ENCODE measurements at places on chromosomes 2 and 18.

DNA sequence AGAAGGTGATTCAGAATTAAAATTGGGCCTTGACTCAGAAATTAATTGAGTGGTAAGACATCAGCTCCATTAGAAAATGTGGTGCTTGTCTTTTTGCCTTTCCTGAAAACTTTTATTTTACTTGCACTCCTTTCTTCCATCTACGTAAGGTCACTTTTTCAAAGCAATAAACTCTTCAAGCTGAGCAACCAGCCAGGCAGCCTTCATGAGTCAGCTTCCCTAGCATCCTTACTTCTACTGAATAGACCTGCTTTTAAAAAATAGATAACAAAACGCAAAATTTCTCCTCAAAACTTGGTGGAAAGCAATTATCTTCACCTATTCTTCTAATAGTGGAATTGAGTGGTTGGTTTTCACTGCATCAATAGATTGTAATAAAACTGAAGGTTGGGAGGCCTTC lies 504.2 kb downstream of the ARHGAP15 start:
- no peak for DNase-seq

DNA sequence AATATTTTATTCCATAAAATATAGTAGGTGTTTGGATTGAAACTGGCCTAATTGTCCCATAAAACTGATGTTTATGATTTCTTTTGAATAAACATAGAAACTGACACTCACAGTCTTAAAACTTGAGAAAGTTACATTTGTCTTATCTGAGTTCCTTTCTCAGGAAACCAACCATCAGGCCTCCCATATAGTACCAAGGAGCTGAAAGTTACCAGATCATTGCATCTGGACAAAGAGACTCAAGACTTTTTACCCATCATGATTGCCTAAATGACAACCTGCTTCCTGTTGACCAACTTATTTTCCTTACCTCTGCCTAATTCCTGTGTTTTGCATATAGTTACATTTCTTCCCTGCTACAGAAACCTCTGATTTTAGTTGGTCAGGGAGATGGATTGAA lies 137.0 kb upstream of the XPO1 start:
- no peak for DNase-seq

GRCh38 chr2:53289309-53290006 lies 478.1 kb upstream of the CHAC2 start:
- DNase-seq, result no peak

DNA sequence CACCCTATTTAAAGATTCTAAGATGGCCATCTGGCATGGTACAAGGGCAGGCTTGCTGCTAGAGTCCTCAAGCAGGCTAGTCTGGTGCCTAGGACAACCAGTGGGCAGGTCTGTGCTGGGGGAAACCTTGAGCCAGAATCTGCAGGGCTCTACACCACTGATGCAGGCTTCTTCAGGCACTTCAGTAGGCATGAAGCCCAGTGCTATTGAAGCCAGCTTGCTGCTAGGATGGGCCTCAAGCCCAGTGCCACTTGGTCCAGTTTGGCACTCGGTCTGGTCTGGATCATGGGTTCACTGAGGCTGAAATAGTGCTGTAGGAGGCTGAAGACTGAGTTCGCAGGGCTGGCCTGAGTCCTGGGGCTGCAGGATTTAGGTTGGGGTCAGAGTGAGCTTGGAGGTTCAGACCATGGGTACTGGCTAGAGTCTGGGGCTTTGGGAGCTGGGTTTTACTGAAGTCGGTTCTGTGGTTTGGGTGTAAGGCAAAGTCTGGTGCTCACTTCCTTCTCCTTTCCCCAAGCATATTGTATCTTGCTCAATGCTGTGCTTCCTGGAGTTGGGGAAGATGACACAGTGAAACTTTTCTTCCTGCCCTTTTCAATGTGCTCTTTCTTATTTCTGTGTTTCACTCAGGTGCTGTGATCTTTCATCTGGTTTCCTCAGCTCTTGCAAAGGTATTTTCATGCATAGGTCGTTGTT lies 41.2 kb downstream of the SP100 start:
- DNase-seq, result no peak

GRCh38 chr2:23360571-23361125 lies 24.3 kb upstream of the KLHL29 start:
- DNase-seq, result no peak

DNA sequence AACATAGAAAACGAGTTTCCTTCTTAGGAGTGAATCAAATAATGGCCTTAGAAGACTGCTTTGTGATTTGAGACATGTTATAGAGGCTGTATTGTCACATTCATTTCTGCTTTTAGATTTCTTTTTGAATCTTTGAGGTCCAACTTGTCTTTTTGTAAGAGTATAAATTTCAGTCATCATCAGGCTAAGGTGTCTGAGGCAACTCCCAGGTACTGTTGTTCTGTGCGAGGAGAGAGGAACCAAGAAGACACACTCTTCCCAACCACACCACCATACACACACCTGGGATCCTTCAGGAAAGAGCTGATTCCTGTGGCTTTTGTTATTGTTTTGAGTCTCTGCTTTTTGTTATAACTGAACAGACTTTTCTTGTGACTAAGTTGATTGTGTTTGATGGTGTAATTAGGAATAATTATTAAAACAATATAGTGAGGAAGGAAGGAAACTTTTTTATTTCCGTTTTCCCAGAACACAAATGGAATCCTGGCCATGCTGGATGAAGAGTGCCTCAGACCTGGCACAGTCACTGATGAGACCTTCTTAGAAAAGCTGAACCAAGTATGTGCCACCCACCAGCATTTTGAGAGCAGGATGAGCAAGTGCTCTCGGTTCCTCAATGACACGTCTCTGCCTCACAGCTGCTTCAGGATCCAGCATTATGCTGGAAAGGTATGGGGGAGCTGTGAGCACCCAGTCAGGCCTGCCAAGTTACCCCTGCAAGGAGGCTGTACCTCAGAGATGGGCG lies 140.4 kb downstream of the MYO1B start:
- no peak for DNase-seq

DNA sequence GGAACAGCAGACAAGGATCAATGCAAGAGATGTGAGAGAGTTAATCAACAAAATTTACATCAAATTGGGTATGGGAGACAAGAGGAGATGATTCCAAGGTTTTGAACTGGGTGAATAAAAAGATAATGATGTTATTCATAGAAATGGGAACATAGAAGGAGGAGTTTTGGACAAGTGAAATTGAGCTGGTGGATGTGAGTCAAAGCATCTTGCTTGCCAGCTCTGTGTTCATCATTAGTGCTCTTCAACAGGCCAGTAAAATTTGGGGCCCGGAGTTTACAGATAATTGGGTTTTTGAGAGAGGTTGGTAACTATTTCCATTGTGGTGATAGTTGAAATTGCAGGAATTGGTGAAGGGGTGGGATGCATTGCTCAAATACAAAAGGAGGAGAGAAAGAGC lies 69.9 kb upstream of the CAVIN2 start:
- DNase-seq, result no peak

- no peak for DNase-seq
Observed at GRCh38 chr2:41910126-41910525, 137.7 kb upstream of the PKDCC start.

DNA sequence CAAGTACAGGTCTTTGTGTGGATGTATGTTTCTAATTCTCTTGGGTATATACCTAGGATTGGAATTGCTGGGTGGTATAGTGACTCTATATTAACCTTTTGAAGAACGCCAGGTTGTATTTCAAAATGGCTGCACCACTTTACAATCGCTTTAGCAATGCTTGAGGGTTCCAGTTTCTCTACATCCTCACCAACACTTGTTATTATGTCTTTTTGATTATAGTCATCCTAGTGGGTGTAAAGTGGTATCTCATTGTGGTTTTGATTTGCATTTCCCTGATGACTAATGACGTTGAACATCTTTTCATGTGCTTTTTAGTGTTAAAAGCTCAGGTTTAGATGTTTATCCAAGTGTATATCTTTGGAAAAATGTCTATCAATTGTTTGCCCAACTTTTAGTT lies 39.5 kb downstream of the CTIF start:
- DNase-seq, result no peak

GRCh38 chr2:137955536-137955935 lies 8.7 kb upstream of the HNMT start:
- DNase-seq, result no peak

- DNase-seq, result no peak
Observed at GRCh38 chr18:25736516-25736915, 353.9 kb downstream of the SS18 start.

GRCh38 chr2:119680457-119681202 lies 1.6 kb downstream of the TMEM177 start:
- no peak for DNase-seq

DNA sequence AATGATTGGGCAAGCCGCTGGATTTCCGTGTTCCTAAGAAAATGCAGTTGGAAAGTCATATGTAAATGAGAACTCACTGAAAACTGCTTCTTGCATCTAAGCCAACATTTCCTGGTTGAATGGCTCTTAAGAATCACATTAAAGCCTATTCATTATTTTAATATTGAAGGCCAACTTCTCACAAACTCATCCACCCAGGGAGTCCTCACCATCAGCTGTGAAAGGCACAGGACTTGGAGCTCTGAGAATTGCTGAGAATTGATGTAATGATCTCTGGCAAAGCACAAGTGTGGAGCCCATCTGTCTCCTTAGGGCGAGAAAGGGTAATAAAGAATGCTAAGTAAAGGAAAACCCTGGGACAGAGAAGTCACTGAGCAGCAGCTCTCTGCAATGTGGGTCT lies 55.9 kb upstream of the APCDD1 start:
- DNase-seq, result no peak

GRCh38 chr18:23805898-23806297 lies 116.6 kb downstream of the LAMA3 start:
- no peak for DNase-seq

DNA sequence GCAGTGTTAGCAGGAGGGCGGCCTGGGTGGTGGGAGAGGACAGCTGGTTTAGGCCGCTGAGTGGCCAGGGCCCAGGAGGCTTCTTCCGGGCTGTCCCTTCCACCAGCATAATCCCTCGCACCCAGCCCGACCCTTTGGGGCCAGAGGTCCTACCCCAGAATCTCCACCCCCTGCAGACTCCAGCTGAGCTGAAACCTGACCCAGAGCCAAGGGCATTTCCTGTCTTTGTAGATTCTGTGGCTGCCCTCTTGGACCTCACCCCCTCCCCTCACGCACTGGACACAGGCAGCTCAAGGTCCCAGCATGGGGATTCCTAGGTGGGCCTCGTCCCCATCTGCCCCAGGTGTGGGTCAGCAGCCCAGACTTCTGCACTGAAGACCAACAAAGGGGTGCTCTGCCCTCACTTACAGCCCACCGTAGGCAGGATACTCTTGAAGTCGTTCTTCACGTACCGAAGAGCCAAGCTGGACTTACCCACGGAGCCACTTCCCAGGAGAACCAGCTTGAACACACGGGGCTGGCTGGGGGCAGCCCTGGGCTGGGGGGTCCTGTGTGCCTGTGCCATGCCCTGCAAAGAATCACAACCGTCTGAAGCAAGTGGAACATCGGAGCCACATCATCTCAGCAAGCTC lies 4.8 kb downstream of the RAB17 start:
- DNase-seq, result no peak

- DNase-seq, result no peak
Observed at GRCh38 chr18:63869851-63870250, 17.7 kb upstream of the SERPINB2 start.

DNA sequence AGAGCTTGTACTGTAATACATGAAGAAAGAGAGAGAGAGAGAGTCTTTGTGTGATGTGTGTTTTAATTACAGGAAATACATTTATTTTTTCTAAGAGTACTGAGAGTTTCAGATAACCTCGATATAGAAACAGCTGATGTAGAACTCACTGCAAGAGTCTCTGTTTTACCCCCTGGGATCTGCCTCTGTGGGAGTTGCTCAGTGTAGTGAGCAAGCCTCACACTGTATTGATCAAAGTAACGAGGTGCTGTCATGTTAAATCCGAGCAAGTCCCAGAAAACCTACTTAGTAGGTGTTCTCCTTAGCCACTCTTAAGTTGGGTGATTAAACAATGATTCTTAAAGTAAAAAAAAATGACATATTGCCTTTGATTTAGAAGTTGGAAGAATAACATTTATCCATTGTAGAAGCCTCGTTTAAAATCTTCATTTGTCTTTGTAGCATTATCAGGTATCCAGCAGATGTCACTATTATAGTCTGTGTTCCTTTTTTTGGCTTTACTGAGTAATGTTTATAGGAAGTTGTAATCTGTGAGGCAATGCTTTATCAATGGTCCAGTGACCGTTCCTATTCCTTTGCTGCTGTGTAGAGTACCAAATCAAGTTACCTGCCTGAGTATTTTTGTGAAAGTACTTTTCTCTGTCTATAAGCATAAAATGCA lies 219.0 kb downstream of the MYO3B start:
- no peak for DNase-seq

GRCh38 chr2:192578780-192579179 lies 384.0 kb upstream of the TMEFF2 start:
- DNase-seq, result no peak

GRCh38 chr2:54999182-54999581 lies 51.1 kb downstream of the RTN4 start:
- no peak for DNase-seq

DNA sequence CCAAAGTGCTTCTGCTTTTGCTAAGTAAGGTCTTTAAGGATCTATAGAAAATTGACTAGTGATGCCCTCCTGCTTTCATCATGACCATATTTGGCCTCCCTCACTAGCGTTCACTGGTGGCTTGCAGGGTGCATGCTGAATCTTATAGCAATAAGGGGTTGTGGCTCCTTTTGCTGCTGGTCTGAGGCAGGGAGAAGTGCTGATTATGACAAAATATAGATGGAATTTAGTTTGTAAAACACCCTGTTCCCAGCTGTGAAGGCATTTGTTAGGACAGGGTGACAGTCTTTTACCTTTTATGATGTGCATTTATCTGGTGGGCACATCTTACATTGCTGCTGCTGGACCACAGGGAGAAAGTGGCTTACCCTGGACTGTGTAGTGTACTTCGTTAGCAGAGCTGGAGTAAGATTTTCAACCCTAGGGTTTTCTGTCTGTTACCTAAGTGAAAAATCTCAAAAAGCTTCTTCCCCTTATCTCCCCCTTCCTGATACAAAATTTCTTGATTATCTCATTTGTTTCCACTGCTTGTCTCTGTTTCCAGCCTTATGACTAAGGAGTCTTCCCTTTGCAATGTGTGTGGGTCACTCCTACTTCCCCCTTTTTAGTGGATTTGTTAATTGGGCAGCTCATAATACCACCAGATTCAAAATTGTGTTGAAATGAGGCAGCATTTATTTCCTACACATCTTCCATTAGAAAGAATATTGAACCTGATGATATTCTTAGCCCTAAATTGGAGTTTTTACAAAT lies 21.2 kb upstream of the RPL37A start:
- DNase-seq, result no peak

DNA sequence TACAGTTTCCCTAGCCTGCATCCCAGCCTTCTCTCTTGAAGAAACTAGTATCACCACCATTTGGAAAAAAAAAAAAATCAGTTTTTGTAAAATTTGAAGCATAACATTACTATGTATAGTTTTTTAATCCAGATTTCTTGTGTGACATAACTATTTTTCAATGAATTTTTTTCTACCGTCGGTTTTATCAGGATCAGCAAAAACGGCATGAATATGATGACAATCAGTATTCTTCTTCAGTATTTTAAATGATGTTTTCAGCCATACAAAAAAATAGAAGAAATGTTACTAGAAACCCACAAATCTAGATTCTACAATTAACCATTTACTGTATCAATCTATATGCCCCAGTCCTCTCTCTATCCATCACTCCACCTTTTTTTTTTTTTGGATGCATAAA lies 103.9 kb downstream of the MGAT5 start:
- DNase-seq, result no peak

All from ecto neural progenitor cell (in vitro differentiated cells).